CD4-positive, alpha-beta T cell treated with Interleukin-2 at 100 ng/mL for 4 hours (primary cell): ENCODE measurements at places on chromosomes 1 and 21.

- no peak for DNase-seq
Measured at GRCh38 chr1:182877842-182878241, 38.7 kb downstream of the DHX9 start.

DNA sequence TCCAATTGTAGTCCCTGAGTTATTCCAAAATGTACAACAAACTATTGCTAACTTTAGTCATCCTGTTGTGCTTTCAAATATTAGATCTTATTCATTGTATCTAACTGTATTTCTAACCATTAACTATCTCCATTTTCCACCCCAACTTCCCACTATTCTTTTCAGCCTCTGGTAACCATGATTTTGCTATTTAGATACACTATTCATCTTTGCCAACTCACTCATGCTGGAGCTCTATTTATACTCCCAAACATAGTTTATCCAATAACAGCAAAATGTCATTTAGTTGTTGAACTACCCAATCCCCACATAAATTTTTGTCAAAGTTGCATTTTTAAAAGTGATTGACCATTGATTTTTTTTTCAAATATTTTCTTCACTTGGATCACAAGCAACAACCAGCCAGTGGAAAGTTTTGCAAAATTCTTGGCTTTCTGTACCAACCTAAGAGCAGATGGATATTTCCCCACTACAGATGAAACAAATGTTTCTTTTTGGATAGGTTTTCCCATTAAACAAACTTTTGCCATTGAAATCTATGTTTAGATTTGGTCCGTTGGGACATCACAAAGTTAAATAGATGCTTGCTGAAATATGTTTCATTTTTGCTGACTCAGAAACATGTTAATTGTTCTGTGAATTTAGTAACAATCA lies 866.0 kb downstream of the LTN1 start:
- DNase-seq = no peak

DNA sequence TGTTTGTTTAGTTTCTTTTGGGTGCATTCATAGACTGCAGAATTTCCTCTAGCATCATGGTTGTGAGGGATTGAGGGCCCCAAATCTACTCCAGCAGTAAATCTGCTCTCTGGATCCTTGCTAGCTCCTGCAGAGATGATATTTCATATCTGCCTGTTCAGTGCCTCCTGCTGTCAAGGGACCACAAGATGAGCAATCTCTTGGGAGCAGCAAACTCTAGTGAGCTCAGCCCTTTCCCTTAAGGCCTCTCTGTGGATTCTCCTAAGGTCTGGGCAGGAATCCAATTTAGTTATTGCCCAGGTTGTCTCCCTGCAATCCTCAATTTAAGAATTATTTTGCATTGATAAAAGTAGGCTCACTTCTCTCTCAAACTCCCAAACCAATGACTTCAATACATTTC lies 76.9 kb downstream of the RGS18 start:
- no peak for DNase-seq

DNA sequence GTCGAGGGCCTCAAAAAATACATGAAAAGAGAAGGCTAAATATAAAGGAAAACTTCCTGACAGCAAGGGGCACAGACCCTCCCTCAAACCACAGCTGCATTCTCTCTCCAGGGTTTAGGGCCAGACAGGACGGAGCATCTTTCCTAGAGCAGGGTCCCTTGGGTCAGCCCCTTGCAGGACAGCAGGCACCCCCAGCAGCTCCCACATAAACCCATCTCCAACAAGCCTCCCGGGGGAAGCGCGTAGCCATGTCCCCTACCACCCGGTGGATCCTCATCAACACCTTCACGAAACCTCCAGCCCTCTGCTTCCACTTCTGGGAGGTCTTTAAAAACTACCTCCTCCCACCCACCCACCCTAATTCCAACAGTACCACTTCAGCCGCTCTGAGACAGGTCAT lies 59.5 kb downstream of the CD46 start:
- no peak for DNase-seq

- no peak for DNase-seq
Measured at GRCh38 chr21:44910229-44911067, 10.3 kb downstream of the ITGB2 start.
